ENCODE measurements at places on chromosomes 12 and 14. TPM values are rescaled to one million over a fixed set of nuclear protein-coding genes. Genes with fewer than 3 reads are reported as not detected.

POLR3B gene
- total RNA-seq = 4.9 TPM

NEUROD4 gene
- total RNA-seq = not detected

KRT77 gene
- total RNA-seq = not detected

RBP5 gene
- not detected for total RNA-seq

KRT83 gene
- total RNA-seq = 6.0 TPM

BICDL1 gene
- 4.9 TPM for total RNA-seq

SLC6A13 gene
- total RNA-seq = 0.33 TPM

GALNT8 gene
- total RNA-seq = not detected

All from A549 treated with Mapracorat at 1 μM for 4 hours (cell line).